Uterine smooth muscle cell (primary cell): ENCODE measurements at places on chromosomes 2 and 18. TPM values are rescaled to one million over a fixed set of nuclear protein-coding genes. Genes with fewer than 3 reads are reported as not detected.

The ICOS gene
- not detected in 2 replicates for total RNA-seq

The PRSS56 gene
- not detected in 2 replicates for total RNA-seq

The GPATCH11 gene
- 7.6 and 12.9 TPM in 2 replicates for total RNA-seq

The GPR17 gene
- not detected in 2 replicates for total RNA-seq

The DNER gene
- 0.55 and 2.6 TPM in 2 replicates for total RNA-seq

The LIMS4 gene
- total RNA-seq = 10.0 and 12.5 TPM in 2 replicates

The QPCT gene
- 30.5 and 43.6 TPM in 2 replicates for total RNA-seq

The FRZB gene
- 0.11 and 0.12 TPM in 2 replicates for total RNA-seq

The NEB gene
- total RNA-seq = 0.12 and 0.22 TPM in 2 replicates

The DCC gene
- total RNA-seq = 2.3 and 5.1 TPM in 2 replicates

The MPV17 gene
- 48.6 and 95.3 TPM in 2 replicates for total RNA-seq

The MBD5 gene
- 15.1 and 20.0 TPM in 2 replicates for total RNA-seq

The PLGLB2 gene
- 0.33 and 2.1 TPM in 2 replicates for total RNA-seq

The COPS7B gene
- total RNA-seq = 14.7 and 15.6 TPM in 2 replicates

The C1QL2 gene
- total RNA-seq = not detected in 2 replicates

The PXDN gene
- 102 and 189 TPM in 2 replicates for total RNA-seq

The KRCC1 gene
- 26.7 and 34.5 TPM in 2 replicates for total RNA-seq

The KIF5C gene
- total RNA-seq = 0.66 and 0.87 TPM in 2 replicates

The DLX2 gene
- total RNA-seq = under 0.01 TPM in 1 of 2 replicates, not detected in the other

The REG3A gene
- total RNA-seq = not detected in 2 replicates

The GALNT5 gene
- 1.8 and 7.2 TPM in 2 replicates for total RNA-seq

The NEU4 gene
- 0.50 TPM in 1 of 2 replicates, not detected in the other for total RNA-seq

The ACMSD gene
- not detected in 2 replicates for total RNA-seq

The PSMA8 gene
- total RNA-seq = not detected in 2 replicates

The DRC1 gene
- under 0.01 and 0.22 TPM in 2 replicates for total RNA-seq

The ABCG5 gene
- not detected in 2 replicates for total RNA-seq

The ARHGEF4 gene
- 6.3 and 8.1 TPM in 2 replicates for total RNA-seq
